ENCODE measurements at places on chromosomes 6 and 20.

- H3K4me1 ChIP-seq: peaks cover 10% of the 10 kb centered on the region
- no peak for DNase-seq
- peaks cover 14% of the 10 kb centered on the region for H3K36me3 ChIP-seq
Observed at GRCh38 chr6:114301596-114302219, 41.1 kb downstream of the HS3ST5 start.

DNA sequence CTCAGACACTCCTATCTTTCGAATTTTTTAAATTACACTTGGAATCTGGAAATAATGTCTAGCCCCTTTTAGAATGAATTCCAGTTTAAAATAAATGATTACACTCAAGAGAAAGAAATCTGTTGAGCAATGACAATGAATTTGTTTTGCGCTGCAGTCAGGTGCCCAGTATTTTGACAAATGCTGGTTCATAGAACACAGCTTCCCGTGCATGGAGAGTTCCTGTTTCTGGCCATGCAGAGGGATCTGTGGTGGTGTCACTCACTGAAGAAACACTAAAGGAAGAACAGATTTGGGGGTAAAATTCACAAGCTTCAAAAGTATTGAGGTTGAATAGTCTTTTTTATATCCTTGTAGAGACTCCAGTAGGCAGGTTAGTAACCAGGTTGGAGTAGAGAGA, 113.4 kb upstream of the CEP85L start:
- H3K4me1 ChIP-seq: no peaks in the 10 kb centered on the region
- no peak overlapping the region for H3K4me3 ChIP-seq
- no peaks in the 10 kb centered on the region for H3K36me3 ChIP-seq
- no peak for DNase-seq
- no peak overlapping the region for H3K27ac ChIP-seq
- no peaks in the 10 kb centered on the region for H3K27me3 ChIP-seq

DNA sequence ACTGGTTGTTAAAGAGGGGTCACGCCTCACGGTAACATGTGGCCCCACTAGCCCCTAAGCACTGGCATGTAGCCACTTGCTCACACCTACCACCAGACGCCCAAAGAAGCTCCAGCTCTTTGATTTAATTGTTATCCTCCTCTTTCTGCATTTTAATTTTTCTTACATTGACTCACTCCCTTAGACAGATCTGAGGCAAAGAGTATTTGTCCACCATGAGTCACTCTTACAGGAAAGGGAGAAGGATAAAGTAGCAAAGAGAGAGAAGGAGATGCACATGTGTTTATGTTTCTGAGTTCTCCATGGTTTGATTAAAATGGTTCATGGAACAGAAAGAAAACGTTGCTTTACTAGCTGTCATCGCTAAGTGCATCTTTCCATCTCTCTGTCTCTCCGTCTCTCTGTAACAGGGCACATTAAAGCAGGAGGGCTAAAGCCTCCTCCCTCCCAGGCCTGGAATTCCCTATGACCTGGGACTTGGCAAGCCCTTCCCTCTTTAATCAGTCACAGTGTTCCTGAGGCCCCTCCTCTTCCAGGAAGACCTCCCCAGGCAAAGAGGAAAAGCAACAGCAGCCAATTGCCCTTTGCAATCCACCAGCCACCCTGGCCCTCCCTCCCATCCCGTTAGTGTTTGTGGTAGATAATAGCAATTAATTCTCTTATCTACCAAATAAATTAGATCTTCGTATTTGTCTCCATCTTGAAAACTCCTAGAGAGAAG, 112.8 kb upstream of the TSHZ2 start:
- no peak overlapping the region for H3K27ac ChIP-seq
- no peak overlapping the region for H3K4me3 ChIP-seq
- H3K4me1 ChIP-seq: no peaks in the 10 kb centered on the region
- DNase-seq: no peak

- no peak overlapping the region for H3K27ac ChIP-seq
- no peak for DNase-seq
- H3K4me1 ChIP-seq: peaks cover 27% of the 10 kb centered on the region
- H3K4me3 ChIP-seq: no peak overlapping the region
- H3K27me3 ChIP-seq: peaks cover 3% of the 10 kb centered on the region
Observed at GRCh38 chr6:33992191-33992590, 153.7 kb downstream of the GRM4 start.

GRCh38 chr6:16067568-16067967, 61.3 kb upstream of the MYLIP start:
- no peak overlapping the region for H3K27ac ChIP-seq
- peaks cover 10% of the 10 kb centered on the region for H3K4me1 ChIP-seq
- H3K36me3 ChIP-seq: no peaks in the 10 kb centered on the region
- no peaks in the 10 kb centered on the region for H3K27me3 ChIP-seq

- H3K4me3 ChIP-seq: no peak overlapping the region
- H3K4me1 ChIP-seq: no peaks in the 10 kb centered on the region
Observed at GRCh38 chr6:25866011-25866410, 8.0 kb downstream of the SLC17A3 start.

DNA sequence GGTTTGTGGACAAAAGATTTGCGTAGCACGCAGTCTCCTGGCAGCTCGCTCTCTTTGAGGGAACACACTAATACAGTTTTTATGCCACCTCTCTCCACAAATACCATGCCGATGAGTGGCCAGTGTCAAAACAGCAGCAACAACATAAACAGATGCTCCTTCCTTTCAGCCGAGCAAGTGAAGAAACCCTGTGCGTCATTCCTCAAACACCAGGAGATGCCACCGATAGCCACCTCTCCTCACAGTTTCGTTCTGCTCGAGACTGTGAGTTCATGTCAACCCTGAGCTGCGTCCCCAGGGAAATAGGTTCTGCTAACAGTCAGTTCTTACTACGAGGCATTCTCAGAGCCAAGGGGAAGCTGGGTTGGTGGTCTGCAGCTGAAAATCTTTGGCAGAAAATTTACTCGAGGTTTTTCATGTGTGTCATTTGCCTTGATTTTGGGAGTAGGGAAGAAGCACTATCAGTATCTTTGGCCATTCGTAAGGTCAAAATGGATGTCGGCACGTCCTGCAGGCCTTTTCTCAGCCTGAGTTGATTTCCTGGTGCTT, 59.9 kb downstream of the EYA2 start:
- peaks cover 21% of the 10 kb centered on the region for H3K4me1 ChIP-seq
- H3K36me3 ChIP-seq: peaks cover 14% of the 10 kb centered on the region
- peak; percentile 43 for DNase-seq
- H3K4me3 ChIP-seq: peak overlapping the region; percentile 58
- H3K27ac ChIP-seq: peak overlapping the region; percentile 75

DNA sequence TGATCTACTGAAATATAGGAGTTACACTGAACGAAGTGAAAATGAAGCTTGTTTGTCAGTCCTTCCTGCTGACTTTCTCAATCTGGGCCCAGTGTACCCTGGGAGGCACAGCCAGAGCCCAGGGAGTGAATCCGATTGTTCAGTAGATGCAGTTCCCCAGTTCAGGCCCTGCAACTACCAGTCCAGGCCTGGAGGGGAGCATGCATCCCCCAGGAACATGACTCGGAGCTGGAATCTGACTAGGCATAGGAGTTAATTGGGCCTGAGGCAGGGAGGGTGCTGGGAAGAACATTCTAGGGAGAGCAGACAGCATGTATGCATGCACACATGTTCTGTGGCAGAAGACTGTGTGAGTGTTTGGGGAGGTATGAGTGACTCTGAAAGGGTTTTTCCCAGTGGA, 42.1 kb downstream of the PHACTR3 start:
- DNase-seq: no peak
- H3K27ac ChIP-seq: no peak overlapping the region
- H3K4me3 ChIP-seq: no peak overlapping the region
- peaks cover 8% of the 10 kb centered on the region for H3K27me3 ChIP-seq

DNA sequence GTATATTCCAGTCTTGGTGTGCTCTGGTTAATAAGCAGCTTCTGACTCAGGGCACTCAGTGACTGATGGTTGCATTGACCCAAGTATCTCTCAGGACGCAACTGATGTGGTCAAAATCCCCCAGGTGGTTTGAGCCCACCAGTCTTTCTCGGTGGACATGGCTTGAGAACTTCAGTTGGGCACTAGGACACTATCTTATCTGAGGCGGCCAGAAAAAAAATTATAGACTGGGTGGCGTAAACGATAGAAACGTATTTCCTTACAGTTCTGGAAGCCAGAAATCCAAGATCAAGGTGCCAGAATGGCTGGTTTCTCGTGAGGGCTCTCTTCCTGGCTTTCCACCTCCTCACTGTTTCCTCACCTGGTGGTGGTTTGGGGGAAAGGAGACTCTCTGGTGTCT, 52.2 kb downstream of the PPP1R16B start:
- H3K4me1 ChIP-seq: no peaks in the 10 kb centered on the region
- no peak overlapping the region for H3K4me3 ChIP-seq
- DNase-seq: no peak
- H3K27me3 ChIP-seq: no peaks in the 10 kb centered on the region

DNA sequence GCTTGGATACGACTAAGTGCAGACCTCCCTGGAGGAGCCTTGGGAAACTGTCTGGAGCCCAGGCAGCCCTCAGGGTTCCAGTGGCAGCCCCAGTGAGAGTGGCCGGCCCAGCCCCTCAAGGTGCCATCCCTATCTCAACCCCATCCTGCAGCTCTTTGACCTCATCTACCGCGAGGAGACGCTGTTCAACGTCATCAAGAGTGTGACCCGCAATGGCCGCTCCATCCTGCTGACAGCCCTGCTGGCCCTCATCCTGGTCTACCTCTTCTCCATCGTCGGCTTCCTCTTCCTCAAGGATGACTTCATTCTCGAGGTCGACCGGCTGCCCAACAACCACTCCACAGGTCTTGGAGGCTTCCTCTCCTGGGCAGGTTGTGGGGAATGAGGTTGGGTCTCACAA, 20.7 kb downstream of the UQCC2 start:
- H3K4me3 ChIP-seq: no peak overlapping the region
- peaks cover 14% of the 10 kb centered on the region for H3K27me3 ChIP-seq
- no peaks in the 10 kb centered on the region for H3K36me3 ChIP-seq
- DNase-seq: no peak
- peaks cover 47% of the 10 kb centered on the region for H3K4me1 ChIP-seq

- H3K27me3 ChIP-seq: peaks cover 3% of the 10 kb centered on the region
- H3K4me3 ChIP-seq: no peak overlapping the region
- no peaks in the 10 kb centered on the region for H3K36me3 ChIP-seq
- DNase-seq: no peak
- no peak overlapping the region for H3K27ac ChIP-seq
- peaks cover 1% of the 10 kb centered on the region for H3K4me1 ChIP-seq
Observed at GRCh38 chr20:51462566-51463276, 79.8 kb downstream of the NFATC2 start.

DNA sequence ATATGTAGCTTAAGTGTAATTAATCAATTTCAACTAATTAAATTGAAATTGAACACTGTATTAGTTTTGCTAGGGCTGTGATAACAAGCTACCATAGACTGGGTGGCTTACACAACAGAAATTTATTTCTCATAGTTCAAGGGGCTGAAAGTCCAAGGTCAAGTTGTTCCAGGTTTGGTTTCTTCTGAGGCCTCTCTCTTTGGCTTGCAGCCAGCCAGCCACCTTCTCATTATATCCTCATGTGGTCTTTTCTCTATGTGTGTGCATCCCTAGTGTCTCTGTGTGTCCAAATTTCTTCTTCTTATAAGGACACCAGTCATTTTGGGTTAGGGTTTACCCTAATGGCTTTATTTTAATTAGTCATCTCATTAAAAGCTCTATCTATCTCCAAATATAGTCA, 611.7 kb downstream of the UTRN start:
- H3K27me3 ChIP-seq: peaks cover 2% of the 10 kb centered on the region
- H3K27ac ChIP-seq: no peak overlapping the region
- DNase-seq: no peak
- no peak overlapping the region for H3K4me3 ChIP-seq
- no peaks in the 10 kb centered on the region for H3K36me3 ChIP-seq
- peaks cover 3% of the 10 kb centered on the region for H3K4me1 ChIP-seq

DNA sequence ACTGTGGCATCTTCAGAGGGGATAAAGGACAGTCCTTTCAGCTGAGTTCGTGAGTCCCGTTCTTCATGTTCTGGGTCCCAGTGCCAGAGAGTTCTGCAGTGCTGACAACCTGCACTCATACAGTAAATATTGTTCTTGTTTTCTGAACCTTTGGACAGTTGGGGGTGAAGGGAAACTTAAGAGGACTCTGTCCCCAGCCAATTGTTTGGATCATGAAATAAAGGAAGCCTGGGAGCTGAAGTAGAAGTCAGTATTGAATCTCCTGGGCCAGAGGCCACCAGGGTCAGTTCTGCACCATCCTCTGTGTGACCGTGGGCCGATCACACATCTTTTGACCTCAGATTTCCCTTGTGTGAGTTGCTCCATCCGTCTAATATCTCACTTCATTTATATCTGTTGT, 3.2 kb downstream of the SLC2A12 start:
- H3K36me3 ChIP-seq: no peaks in the 10 kb centered on the region
- H3K27ac ChIP-seq: no peak overlapping the region
- peaks cover 6% of the 10 kb centered on the region for H3K4me1 ChIP-seq
- H3K27me3 ChIP-seq: peaks cover 2% of the 10 kb centered on the region

DNA sequence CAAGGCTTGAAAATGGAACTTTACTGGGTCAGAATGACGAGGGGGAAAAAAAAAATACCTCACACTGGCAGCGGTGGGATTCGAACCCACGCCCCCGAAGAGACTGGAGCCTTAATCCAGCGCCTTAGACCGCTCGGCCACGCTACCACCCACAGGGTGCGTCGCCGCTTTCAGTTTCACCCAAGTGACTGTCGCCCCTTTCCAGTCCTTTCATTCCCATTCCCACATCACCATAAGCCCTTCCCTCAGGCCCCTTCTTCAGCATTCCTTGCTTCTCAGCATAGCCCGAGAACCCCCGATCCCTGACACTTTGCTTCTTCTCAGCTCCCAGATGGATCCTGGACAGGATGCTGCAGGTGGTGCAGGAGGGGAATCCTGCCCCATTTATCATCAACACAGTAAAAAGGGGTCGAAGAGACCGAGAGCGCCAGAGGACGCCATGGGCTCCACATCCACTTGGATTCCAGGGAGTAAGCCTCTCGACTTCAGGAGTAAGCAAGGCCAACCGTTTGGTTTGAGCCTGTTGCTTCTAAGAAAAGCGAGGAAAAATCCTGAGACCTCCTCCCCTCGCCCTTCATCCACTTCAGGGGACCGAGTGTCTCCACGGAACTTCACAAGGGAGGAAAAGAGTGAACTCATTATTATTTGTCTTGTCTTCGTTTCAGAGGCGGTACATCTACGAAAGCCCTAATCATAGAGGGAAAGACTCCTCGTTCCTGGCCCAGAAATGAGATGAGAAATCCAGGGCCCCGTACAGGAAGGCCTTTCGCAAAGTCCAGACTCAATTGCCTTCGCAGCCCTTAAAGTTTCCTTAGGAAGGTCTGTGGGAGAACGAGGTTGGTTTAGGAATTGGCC, 20.0 kb upstream of the TRIM27 start:
- peak overlapping the region; percentile 90 for H3K27ac ChIP-seq
- DNase-seq: peak; percentile 79
- peak overlapping the region; percentile 88 for H3K4me3 ChIP-seq
- peaks cover 5% of the 10 kb centered on the region for H3K4me1 ChIP-seq

DNA sequence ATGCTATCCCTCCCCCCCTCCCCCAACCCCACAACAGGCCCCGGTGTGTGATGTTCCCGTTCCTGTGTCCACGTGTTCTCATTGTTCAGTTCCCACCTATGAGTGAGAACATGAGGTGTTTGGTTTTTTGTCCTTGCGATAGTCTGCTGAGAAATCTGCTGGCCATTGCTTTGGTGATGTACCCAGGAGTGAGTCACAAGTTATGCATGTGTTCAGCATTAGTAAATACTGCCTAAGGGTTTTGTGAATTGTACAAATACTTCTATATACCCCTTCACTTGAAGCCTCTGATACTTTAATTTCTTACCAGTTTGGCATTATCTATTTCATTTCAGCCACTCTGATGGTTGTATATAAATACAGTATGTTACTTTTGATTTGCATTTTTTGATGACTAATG, 711.3 kb upstream of the GJE1 start:
- no peak overlapping the region for H3K4me3 ChIP-seq
- no peaks in the 10 kb centered on the region for H3K4me1 ChIP-seq
- H3K27me3 ChIP-seq: no peaks in the 10 kb centered on the region
- DNase-seq: no peak
- no peaks in the 10 kb centered on the region for H3K36me3 ChIP-seq
- no peak overlapping the region for H3K27ac ChIP-seq

- no peaks in the 10 kb centered on the region for H3K4me1 ChIP-seq
- no peak for DNase-seq
- H3K36me3 ChIP-seq: no peaks in the 10 kb centered on the region
- no peak overlapping the region for H3K4me3 ChIP-seq
Observed at GRCh38 chr20:45510242-45510862, 5.1 kb downstream of the SPINT3 start.

Measured in glutamatergic neuron (in vitro differentiated cells).